AG09309 (cell line): ENCODE measurements at places on chromosomes 4 and X.

DNA sequence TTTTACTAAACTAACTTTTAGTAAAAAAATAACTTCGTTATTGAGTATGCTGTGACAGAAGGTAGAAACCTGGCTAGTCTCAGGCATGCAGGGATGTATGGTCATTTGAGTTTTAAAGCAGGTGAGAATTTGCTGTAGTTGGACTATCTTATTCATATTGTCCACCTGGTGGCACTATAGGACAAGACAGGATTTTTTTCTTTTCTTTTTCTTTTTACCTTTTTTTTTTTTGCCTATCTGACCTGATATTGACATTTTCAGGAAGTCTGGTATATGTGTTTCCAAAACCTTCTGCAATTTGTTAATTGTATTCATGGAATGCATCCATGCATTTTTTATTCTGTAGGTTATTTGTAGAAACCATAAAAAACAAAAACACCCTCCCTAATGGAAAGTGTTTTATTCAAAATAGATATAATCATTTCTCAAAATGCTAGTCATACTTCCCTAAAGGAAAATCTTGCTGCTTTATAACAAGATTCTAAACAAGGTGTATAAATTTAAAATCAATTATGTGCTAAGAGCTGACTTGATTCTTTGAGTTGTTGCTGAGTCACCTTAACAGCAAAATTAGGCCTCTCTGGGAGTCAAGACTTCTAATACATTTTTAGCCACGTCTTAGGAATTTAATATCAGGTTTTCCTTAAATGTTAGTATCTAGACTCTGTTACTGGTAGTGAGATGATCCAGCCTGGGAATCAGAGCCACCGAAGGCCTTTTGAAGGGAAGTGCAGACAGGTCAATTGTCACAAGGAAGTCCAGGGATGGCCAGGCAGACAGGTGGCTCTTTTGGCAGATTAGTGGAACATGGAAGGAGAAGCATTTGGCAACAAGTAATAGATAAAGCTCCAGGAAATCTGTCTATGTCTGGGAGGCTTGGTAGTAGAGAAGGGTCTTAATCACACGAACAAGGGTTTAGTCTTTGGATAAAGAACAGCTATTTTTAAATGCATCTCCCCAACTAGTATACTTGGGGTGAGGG, 201.3 kb upstream of the GNPDA2 start:
- DNase-seq: no peak

GRCh38 chr4:100721077-100721476, 203.3 kb upstream of the EMCN start:
- no peak for DNase-seq

DNA sequence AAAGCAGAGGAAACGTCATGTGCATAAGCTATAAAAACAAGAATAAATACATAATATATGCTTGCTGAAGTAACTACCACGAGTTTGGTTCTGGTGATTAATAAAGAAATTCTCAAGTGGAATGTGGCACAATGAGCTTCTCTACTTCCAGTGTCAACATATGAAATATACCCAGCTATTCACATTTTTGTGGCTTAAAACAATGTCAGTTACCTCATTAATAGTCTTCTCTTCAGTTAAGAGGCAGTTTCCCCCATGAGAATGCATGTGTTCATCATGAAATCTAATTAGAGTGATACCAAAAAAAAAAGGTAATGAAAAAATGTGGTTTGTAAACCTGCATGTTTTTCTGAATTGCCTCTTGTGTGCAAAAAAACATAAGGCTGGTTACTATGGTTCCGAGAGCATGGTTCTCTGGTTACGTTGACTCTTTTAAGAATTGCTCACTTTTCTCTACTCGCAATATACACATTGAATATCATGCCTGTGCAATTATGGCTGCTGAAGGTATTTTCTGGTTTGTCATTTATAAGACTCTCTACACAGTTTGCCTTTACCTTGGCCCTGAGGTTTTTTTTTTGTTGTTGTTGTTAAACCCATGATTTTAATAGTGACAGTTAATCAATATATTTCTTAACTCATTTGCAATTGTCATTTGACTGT, 108.2 kb downstream of the PCDH7 start:
- DNase-seq: peak; percentile 44

DNA sequence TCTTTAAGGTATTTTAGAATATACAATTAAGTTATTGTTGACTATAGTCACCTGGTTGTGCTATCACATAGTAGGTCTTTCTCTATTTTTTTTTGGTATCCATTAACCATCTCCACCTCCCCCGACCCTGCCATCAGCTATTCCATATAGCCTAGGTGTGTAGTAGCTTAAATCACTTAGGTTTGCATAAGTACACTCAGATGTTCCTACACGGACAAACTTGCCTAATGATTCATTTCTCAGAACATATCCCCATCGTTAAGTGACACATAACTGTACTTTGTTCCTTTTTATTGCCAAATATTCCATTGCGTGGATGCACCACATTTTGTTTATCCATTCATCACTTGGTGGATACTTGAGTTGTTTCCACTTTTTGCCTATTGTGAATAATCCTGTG, 67.9 kb downstream of the SLAIN2 start:
- DNase-seq: no peak

DNA sequence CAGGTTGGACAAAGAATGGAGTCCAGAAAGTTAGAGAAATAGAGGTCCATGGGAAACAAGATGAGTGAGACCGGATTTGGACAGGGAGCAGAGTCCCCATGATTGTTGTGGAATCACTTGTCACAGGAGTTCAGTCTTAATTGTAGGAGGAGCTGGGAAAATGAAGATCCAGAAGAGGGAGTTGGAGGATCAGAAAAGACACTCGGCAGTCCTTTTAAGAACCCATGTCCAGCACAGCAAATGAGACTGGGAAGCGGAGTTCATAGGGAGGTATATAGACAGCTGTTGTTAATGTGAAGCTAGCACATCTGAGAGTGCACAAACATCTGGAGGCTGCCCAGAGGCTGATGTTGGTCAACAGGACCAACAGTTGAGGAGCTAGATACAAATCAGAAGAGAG, 111.4 kb upstream of the RXFP1 start:
- DNase-seq: peak; percentile 13

GRCh38 chr4:82624819-82625218, 63.0 kb upstream of the TMEM150C start:
- no peak for DNase-seq

DNA sequence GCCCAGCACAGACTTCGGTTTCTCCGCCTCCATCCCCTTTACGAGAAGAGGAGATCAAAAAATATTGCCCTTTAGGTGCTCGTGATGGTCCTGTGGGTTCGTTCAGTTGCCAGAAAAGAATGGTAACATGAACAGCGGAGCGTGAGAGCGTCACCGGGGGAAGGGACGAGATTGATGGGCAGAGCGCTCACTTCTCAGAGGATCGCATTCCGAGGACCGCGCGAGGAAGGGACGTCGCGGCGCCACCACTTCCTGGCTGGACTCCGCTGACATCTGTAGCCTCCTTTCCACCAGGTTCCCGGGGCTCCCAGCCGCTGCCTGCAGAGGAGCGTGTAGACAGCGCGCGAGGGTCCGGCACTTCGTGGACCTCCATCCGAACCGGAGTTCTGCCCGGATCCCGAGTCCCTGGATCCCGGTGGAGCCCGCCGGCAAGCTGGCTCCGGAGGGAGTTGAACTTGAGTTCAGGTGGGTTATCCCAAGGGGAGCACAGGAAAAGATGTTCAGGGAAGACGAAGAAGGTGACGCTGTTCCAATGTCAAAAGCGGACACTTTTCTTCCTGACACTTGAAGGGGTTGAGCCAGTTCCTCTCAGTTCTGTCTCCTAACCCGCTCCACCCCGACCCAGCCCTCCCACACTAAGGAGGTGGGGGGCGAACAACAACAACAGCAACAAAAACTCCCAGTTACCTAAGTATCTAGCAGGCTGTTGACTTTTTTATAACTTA, 484 bp downstream of the GALNTL6 start:
- DNase-seq: no peak

DNA sequence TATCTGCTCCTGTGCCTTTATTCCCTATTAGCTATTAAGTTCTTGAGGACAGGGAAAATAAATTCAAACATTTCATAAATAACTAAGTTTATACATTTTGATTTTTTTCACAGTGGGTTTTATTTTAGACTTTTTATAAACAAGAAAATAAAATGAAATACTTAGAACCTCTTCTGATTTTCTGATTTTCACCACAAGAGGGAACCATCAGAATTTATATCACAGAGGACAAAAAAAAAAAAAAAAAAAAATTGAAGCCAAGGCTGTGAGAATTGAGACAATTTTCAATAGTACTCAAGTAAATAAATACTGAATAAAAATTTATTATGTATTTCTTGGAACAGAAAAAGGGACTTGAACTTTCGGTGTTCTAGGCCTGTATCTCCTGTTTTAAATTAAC, 288.1 kb downstream of the SH3BGRL start:
- DNase-seq: no peak

DNA sequence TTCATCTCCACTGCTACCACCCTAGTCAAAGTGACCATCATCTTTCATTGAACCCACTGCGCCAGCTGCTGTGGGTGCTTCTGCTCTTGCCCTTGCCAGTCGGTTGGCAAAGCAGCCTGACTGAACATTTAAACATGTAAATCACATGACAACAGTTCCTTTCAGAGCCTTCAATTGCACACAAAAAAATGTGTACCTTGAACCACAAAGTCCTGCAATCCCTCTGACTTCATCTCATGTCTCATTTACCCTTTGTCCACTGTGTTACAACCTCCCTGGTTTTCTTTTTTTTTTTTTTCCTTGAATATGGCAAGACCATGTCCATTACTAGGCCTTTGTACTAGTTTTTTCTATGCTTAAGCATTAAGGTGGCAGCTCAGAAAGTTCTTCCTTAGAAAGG, 183.5 kb downstream of the GBA3 start:
- no peak for DNase-seq
